ENCODE measurements at places on chromosomes 4 and X.

DNA sequence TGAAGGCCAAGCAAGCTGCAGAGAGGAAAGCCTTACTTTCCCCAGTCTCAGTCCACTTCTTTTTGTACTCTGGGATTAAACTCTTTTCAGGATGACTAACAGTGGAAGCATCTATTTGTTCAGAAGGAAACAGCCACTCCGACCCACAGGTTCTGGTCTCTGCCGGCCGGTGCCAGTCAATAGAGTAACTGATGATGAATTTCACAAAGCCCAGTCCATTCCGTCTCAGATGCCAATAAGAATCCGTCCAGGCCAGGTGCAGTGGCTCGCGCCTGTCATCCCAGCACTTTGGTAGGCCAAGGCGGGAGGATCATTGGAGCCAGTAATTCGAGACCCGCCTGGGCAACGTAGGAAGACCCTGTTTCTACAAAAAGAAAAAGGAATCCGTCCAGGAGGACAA, 58.5 kb upstream of the HELT start:
- DNase-seq = no peak

DNA sequence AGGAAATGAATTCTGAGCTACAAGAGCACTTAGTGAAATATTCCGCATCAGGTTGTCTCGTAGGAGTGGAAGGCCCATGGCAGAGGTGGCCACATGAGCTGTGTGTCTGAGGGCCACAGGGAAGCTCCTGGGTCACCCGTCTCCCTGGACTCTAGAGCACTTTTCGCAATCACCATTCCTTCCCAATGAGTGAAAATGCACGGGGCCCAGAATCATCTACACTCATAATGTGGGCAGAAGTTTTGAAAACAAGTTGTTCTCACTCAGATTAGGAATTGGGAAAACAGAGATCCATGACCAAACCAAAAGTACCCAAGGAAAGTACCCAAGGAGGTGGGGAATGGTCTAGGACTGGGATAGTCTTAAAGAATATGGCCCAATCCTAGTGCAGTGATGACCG, 94.4 kb downstream of the SCD5 start:
- DNase-seq = no peak

GRCh38 chr4:72390409-72390808, 178.6 kb downstream of the ADAMTS3 start:
- DNase-seq = no peak

DNA sequence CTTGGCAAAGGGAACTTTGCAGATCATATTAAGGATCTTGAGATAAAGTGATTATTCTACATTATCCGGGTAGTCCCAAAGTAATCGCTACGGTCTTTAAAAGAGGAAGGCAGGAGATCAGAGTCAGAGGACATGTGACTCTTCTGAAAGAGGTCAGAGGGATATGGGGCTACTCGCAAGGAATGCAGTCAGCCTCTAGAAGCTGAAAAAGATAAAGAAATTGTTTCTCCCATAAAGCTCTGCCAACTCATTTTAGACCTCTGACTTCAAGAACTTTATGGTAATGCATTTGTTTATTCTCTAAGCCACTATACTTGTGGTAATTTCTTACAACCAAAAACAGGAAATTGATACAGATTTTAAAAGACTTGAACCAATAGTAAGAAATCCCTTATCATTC, 48.6 kb downstream of the NPY5R start:
- no peak for DNase-seq

- DNase-seq = no peak
Observed at GRCh38 chrX:110786486-110786885, 9.1 kb downstream of the CHRDL1 start.

GRCh38 chrX:124211312-124211942, 121.0 kb upstream of the TEX13D start:
- peak; percentile 26 for DNase-seq

- no peak for DNase-seq
Observed at GRCh38 chr4:3209551-3210325, 39.2 kb upstream of the MSANTD1 start.

DNA sequence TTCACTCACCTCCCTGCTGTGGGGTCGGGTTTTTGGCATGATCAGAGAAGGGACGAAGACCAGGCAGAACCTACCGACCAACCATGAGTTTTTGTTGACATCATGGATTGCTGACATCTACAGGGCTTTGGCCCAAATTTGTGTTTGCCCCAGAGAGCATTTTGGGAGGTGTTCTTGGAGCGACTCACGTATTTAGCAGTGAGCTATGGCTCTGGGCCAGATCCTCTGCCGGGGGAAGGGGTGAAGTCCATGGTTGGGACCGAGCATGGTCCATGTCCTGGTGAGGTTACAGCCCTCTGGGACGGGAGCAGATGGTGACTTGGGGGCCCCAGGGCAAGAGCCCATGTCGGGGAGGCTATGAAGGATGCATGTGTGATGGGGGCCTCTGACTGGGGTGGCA, 17.4 kb downstream of the SORCS2 start:
- no peak for DNase-seq

DNA sequence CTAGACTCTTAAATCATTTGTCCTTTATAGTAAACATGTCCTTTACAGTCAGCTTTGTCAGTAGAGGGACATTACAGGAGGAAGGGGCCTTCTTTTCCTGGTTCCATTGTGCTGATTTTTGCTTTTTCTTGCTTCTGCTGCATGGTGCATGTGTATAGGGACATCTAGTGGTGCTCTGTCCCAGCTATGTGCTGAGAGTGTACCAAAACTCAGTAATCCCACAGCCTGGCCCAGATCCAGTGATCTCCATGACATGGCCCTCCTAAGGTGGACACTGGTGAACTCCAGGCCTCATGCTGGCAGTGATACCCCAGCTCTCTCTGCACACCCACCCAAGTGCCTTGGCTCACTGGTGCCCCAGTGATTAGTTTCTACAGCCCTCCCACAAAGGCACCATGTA, 45.2 kb downstream of the MAGEB17 start:
- no peak for DNase-seq

GRCh38 chr4:151184523-151185458, 85.4 kb downstream of the RPS3A start:
- DNase-seq = no peak

DNA sequence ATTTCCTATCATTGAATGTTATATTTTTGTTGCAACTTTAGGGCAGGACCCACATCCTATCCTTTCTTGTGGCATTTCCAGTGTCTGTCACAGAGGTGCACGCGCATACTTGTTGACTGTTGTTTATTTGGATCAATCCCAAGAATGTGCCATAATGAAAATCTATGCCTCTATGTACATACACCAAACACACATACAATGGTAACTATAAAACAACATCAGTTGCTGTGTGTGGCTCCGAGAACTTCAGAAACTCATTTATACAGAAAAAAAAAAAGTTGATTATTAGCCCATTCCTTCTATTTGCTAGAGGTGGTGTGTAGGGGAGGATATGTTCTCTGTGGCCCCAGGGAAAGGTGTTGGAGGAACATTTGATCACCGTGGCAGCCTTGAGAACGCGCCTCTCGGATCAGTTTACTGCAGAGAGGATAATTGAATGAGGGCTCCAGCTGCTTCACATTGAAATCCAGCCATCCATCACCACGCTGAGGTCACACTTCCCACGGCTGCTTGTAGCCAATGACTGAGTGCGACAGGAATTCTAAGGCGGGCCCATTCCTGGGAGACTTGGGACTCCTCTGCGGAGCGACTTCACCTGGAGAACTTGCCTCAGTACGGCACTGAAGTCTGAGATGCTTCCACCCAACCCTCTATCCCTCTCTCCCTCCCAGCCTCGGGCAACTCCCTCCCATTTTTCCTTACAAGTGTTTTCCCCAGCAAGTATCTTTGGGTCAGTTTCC, 19.5 kb downstream of the SMPX start:
- DNase-seq = no peak

GRCh38 chr4:97330917-97331316, 812.4 kb downstream of the STPG2 start:
- no peak for DNase-seq

- no peak for DNase-seq
Observed at GRCh38 chrX:37776987-37777325, 2.9 kb upstream of the CYBB start.

DNA sequence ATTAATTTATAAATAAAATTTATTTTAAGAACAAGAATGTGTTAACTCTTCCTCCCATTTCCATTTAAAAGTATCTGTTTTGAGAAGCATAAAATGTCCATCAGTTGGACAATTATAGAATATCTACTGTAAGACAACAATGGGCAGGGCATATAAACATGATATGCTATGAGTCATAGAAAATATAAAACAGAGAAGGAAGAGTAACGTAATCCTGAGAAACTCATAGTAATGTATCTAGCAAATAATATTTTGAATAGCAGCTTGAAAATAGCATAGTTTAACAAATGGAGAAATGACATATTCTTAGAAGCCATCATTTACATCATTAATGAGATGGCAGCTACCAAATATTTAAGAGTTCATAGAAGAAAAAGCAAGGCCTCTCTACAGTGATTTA, 820.3 kb upstream of the PCDH10 start:
- DNase-seq = no peak

DNA sequence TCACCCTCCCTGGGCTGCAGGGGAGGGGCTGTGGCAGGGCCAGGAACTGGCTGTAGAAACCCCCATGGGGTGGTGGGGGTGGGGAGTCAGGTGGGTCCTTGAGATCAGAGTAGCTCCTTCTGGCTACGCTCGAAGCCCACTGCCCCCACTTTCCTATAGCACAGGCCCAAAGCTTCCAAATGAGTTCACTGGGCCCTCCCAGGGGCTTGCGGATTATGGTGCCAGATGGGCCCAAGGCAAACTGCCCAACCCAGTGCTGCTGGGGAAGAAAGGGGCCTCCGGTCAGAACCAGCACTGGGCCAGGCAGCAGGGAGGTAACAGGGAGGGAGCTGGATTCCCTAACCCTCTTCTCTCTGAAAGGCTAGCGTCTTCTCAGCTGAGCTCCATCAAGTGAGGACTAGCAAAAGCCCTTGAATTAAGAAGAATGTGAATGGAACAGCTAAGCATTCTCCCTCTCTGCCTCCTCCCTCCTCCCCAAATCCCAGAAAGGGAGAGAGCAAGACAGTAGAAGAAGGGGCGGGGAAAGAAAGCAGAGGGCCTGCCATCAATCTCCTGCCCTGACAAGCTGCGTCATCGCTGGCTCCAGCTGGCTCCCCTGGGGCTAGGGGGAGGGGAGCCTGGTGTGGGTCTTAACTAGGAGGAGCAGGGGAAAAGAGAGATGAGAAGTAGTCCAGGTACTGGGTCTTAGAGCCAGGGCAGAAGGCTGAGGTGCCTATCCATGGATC, 34.7 kb downstream of the FRMPD3 start:
- no peak for DNase-seq

- no peak for DNase-seq
Observed at GRCh38 chr4:72205831-72206230, 174.0 kb downstream of the NPFFR2 start.

DNA sequence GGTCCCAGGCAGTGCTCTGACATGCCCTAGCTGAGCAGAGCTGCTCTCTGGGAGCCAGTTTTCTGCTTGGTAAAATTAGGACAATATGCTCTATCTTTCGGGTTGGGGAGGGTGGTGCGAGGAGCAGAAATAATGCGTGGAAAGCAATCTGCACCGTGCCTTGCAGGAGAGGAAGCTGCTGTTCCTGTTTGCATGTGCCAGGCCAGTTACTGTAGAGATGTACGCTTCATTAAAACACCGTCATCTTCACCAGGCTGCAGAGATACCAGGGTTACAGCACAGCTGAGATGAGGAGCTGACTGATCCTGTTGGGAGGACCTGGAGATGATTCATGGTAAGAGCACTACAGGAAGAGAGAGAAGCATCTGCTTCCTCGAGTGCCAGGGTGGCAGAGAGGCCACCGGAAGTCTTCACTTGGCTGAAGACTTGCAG, 29.5 kb upstream of the IRF2 start:
- DNase-seq = peak; percentile 18

DNA sequence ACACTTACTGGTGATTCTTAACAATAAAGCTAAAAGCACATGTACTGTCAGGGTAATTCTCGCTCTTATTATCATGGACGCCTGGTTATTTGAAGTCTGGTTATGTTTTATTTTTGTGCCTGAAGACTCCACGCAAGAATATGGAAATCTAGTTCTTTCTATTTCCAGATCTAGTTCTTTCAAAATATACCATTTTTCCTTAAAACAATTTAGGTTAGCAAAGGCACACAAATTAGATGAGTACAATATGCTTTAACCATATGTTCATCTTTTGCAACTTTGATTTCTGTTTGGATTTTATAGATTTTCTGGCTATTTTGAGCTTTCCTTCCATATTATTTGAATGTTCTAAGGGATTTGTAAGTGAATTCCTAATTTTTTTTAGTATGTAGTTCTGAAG, 1783.1 kb downstream of the PCDH7 start:
- no peak for DNase-seq

- no peak for DNase-seq
Observed at GRCh38 chr4:150573534-150573933, 8.4 kb upstream of the MAB21L2 start.

DNA sequence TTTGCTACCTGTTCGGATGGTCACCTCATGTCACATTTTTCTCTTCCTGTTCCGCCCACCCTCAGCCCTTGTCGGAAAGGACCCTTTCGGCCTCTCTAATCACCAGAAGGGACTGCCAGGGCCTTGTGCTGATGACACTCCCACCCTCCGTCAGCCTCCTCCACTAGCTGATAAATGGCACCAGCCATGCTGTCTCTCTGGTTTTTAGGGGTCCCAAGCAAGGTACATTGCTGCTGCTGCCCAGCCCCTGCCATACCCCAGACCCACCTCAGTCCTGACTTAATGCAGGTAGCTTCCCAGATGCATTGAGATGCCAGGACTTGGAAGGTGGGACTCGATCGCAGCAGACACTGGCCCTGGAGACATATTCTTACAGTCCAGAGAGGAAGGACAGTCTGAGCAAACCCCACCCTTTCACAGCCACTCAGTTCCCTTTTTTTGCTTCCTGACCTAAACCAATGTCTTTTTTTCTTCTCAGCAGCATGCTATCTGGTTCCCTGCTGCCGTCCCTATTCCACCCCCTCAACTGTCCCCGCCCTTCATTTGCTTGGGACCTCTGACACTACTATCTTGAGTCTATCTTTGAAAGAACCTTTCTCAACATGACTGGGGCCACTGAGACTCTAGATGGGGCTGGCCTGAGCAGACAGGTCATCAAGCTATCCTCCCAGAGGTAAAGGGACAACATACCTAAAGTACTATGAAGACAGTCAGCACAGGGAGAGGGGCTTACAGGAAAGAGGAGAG, at the start of gene BTK:
Gene BTK (minus strand): TSS at position 397 of the 747 bp plus-strand sequence. CDS start 10,907 bp downstream, outside the sequence.
- no peak for DNase-seq

GRCh38 chrX:79036157-79036880, 91.1 kb downstream of the P2RY10 start:
- no peak for DNase-seq

- no peak for DNase-seq
Observed at GRCh38 chr4:146960634-146961033, 15.0 kb upstream of the TTC29 start.

DNA sequence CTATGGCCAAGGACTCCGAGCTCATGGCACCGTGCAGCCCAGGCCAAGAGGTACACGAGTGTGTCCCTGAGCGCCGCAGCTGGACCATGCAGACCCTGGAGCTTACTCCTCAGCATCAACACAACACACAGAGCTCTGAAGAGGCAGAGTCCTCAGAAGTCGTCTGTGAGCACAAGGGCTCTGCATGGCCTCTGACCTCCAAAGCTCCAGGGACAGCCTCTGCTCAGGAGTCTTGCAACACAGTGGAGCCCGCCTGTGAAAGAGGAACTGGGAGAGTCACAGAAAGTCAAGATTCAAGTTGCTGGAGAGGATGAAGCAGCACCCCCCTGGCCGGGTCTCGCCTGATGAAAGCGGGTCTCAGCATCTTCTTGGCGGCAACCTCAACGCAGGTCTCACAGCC, 2.9 kb downstream of the LRPAP1 start:
- no peak for DNase-seq

- DNase-seq = no peak
Observed at GRCh38 chrX:49925176-49925575, 2.8 kb downstream of the CLCN5 start.

GRCh38 chr4:1202526-1203011, 30.2 kb upstream of the SPON2 start:
- no peak for DNase-seq

- DNase-seq = peak; percentile 54
Observed at GRCh38 chrX:39491548-39492297, 606.0 kb downstream of the BCOR start.

Data from stimulated activated CD4-positive, alpha-beta T cell treated with anti-CD3 and anti-CD28 coated beads, Interleukin-4, amount 100 ng/mL, for 24 hours (primary cell).